ENCODE measurements at places on chromosomes 6 and 20.

- DNase-seq = no peak
Observed at GRCh38 chr6:190596-191395, 101.5 kb upstream of the DUSP22 start.

- DNase-seq = no peak
Observed at GRCh38 chr6:18676548-18676947, 289.4 kb downstream of the RNF144B start.

DNA sequence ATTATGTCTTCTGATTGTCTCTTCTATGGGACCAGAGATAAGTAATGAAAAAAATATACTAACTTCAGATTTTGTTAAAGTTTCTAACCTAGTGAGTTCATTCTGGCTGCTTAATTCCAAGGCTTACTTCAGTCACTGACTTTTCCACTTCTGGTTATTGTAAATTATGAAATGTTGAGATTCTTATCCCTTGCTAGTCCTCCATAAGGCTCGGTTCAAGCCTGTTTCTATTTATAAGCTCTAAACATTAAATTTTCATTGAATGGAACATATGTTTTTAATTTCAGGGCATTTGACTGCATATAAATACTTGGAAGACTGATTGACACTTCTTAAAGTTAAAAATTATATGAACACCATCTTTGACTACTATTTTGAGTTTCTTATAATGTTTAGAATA, 23.6 kb upstream of the NKAIN2 start:
- no peak for DNase-seq

DNA sequence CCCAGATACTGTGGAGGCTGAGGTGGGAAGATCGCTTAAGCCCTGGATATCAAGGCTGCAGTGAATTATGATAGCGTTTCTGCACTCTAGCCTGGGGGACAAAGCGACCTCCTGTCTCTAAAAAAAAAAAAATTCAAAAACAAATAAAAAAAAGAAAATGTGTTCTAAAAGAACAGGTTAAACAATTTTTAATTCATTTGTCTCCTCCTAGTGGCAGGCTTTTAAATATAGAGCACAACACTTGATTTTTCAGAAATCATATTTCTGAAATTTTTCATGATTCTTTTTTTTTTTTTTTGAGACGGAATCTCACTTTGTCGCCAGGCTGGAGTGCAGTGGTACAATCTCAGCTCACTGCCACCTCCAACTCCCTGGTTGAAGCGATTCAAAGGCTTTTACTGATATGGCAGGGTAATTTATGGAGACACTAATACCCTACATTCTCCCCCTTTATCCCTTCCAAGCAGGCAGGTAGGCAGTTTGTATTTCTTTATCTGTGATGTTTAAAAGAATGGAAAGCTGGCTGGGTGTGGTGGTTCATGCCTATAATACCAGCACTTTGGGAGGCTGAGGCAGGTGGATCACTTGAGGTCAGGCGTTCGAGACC, 8.7 kb upstream of the GTF3C6 start:
- DNase-seq = no peak

- no peak for DNase-seq
Observed at GRCh38 chr6:54784011-54784410, 62.6 kb upstream of the FAM83B start.

DNA sequence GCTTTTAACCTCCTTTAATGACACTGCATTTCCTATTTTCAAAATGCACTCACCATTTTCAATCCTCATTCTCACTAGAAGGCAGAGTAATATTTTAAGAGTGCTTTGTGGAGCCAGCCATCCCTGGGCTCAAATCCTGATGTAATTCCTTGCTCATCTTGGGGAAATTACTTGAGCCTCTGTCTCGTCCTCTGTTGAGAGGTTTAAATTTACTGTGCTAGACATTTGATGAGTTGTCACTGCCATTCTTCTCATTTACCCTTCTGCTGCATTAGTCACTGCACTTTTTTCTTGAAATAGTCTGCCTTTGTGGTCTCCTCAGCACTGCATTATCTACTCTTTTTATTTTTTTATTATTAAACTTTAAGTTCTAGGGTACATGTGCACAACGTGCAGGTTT, 150.0 kb upstream of the HDDC2 start:
- DNase-seq = no peak

Data from activated naive CD8-positive, alpha-beta T cell treated with anti-CD3 and anti-CD28 coated beads, Interleukin-2, amount 50 U/mL, for 24 hours (primary cell).